ENCODE measurements at places on chromosomes 5 and 9.

GRCh38 chr9:120538339-120538738, 41.6 kb downstream of the CDK5RAP2 start:
- DNase-seq, result no peak

GRCh38 chr5:10563110-10563944, 543 bp upstream of the ANKRD33B start:
- DNase-seq, result no peak

DNA sequence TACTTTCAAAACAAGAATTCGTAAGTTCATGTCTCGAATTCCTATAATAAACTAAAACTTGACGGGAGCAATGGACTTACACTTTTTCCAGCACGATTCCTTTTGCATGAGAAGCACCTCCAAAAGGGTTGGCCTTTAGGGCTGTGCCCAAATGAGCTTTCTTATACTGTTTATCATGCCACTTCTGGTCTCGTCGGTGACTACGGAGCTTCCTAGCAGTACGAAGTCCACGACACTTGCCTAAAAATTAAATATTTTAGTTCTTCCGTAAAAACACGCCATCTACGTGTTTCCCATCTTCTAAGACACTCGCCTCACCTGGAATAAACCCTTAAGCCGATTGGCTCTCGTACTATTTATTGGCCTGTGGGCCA, 554 bp downstream of the RPS23 start:
- no peak for DNase-seq

GRCh38 chr5:158958021-158958994, 141.4 kb downstream of the EBF1 start:
- no peak for DNase-seq

- no peak for DNase-seq
Observed at GRCh38 chr9:106752581-106752980, 110.4 kb upstream of the ZNF462 start.

Measured in hematopoietic multipotent progenitor cell (in vitro differentiated cells).